NCI-H1417 treated with DMSO at 0.1 percent for 48 hours (cell line): ENCODE measurements at places on chromosomes 5 and 9.

- DNase-seq = no peak
Observed at GRCh38 chr5:143248822-143249579, 154.5 kb downstream of the NR3C1 start.

GRCh38 chr5:55558484-55558883 lies 23.7 kb upstream of the PLPP1 start:
- DNase-seq = no peak

GRCh38 chr5:173242079-173242478 lies 7.1 kb upstream of the NKX2-5 start:
- no peak for DNase-seq

GRCh38 chr9:138047469-138048040 lies 170.0 kb downstream of the CACNA1B start:
- no peak for DNase-seq
